ENCODE measurements at places on chromosomes 7 and 10.
A peak's percentile ranks its signal among the peaks of the same experiment; 100 is the strongest.

DNA sequence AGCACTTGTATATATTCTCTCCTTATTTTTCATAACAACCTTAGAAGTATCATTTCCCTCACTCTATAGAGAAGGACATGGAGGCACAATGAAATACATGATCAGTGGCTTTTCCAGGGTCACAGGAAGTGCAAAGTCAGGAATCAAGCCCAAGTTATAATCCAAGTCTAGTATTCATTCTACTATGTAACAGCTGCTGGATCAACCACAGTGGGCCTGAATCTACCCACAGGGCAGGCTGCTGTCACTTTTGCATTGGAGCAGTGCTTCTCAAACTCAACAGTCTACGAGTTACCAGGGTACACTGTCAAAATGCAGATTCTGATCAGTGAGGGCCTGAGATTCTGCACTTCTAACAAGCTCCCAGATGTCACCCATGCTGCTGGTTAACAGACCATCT is 18.3 kb downstream of the ZDHHC16 start:
- no peak for DNase-seq

GRCh38 chr10:25982107-25982506 is 48.1 kb downstream of the MYO3A start:
- DNase-seq, result no peak

GRCh38 chr7:55546814-55547213 is 25.5 kb downstream of the VOPP1 start:
- no peak for DNase-seq

DNA sequence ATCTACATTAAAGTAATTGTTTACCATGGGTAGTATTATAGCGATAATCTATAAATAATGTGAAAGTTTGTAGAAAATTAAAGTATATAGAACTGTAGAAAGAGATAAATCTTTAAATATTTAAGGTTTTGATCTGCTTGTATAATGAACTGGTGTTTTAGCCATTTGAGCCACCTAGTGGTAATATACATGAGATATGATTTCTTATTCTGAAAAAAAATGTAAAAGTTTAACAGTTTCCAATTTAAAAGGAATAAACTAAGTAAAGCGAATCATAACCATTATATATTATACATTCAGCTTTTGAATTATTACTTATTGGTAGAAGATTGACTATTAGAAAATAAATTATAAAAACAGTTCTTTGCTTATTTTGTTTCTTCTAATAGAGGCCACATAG is 91.2 kb downstream of the OTUD1 start:
- DNase-seq, result peak; percentile 17
